ENCODE measurements at places on chromosomes 7 and 10.

- no peak for DNase-seq
Observed at GRCh38 chr10:75652146-75652740, 220.8 kb downstream of the LRMDA start.

DNA sequence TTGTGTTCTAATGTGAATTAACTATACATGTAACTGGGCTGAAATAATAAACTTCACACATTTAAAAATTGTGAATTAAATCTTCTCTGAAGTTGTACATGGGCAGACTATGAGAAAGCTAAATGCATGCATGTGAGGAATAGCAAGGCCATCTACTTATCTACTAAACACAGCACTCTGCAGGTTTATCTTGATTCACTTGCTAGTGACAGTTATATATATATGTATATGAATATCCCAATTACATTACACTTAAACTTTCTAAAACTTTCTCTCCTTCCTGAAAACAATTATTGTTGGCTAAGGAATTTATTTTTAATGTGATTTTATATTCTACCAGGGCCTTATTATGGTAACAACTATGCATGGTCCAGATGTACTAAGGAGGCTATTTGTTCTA, 5.1 kb upstream of the SP4 start:
- no peak for DNase-seq

- no peak for DNase-seq
Observed at GRCh38 chr10:27611236-27611635, 107.1 kb downstream of the RAB18 start.

GRCh38 chr7:25117226-25118047, 7.6 kb downstream of the CYCS start:
- DNase-seq = no peak

DNA sequence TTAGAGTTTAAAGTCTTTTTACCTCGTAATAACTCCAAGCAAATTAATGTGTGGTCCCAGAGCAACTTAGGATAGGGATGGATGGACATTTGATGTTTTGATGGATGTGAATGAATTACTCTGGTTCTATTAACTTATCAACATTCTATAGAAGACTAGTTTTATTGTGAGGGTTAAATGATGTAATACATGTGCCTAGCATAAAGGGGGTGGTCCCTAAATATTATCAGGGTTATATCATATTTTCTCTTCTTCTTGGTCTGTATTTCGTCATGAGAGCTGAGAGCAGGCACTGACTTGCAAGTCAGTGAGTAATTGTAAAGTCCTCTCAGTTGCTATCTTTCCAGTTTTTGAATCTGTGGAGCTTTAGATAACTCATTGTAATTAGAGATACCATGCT, 219.3 kb downstream of the GATA3 start:
- no peak for DNase-seq

- DNase-seq = no peak
Observed at GRCh38 chr7:66265566-66265965, 60.4 kb downstream of the TPST1 start.

- DNase-seq = no peak
Observed at GRCh38 chr7:134777908-134778580, 1.4 kb upstream of the CALD1 start.

- DNase-seq = no peak
Observed at GRCh38 chr10:70132098-70133029, at the start of gene AIFM2. AIFM2 (minus strand) TSS chr10:70132825; CDS start chr10:70124084, 8,741 bp downstream.

GRCh38 chr10:76178532-76179292, 747.3 kb downstream of the LRMDA start:
- no peak for DNase-seq

GRCh38 chr7:134692344-134692705, 45.7 kb downstream of the BPGM start:
- no peak for DNase-seq

- no peak for DNase-seq
Observed at GRCh38 chr10:124998624-124999291, 56.8 kb downstream of the ZRANB1 start.

- no peak for DNase-seq
Observed at GRCh38 chr7:29649876-29650275, 86.2 kb downstream of the PRR15 start.

DNA sequence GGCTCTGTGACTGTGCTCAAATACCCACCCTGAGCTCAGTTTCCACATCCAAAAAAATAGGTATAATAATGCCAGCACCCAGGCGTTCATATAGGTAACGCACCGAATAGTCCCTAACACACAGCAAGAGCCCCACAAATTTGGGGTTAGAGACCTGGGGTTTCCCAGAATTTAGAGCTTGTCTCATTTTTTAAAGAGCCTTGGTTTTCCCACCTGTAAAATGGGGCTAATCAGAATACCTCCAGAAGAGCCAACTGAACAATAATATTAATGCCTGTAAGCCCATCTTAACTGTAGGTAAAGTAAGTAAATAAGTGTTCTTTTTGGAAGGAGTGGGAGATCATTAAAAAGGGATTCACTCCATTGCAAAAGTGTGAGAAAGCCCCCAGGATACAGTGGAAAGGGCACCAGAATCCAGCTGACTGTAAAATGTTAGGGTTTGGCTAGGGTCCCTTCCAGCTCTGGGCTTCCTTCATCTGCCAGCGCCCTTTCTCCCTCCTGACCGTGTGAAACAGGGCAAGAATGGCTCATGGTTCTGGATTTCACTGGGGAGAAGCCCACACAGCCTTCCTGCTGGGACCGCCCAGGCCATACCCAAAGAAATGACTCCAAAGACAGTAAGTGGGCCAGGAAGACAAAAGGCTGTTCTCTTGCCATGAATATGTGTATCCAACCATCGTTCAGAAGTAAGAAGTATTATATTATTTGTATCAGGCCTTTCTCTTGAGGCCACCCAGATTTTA, 2.1 kb downstream of the MTURN start:
- no peak for DNase-seq

DNA sequence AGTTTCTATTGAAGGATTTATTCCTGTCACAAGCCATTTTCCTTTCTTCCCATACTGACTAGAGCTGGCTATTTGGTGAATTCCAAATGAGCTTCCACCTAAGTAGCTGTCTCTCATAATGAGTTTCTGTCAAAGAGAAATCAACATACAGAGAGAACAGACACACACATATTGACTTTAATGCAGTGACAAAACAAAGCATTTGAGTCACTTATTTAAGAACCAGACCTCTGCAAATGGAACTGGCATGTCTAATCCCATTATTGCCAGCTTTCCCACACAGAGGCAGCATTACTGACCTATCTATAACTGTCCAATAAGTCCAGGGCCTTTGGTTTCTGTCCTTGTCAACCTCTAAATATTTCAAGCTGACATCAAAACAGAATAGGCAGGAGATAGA, 179.3 kb upstream of the CSTF2T start:
- DNase-seq = no peak

DNA sequence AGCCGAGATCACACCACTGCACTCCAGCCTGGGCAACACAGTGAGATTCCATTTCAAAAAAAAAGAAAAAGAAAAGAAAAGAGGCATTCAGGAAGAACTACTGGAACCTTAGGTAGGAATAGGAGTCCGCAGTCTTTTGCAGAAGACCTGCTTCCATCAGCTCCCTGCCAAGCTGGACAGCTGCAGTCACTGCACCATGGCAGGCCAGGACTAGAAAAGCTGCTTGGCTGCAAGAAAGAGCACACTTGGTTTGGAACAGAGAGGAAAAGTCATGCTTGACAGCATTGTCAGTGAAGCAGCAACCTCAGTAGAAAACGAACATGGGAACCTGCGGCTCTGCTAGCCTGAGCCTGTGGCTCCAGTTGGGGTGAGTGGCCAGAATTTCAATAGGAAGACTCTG, 104.3 kb downstream of the MARCHF5 start:
- DNase-seq = no peak

- DNase-seq = no peak
Observed at GRCh38 chr7:986766-987751, 4.1 kb downstream of the CYP2W1 start.

DNA sequence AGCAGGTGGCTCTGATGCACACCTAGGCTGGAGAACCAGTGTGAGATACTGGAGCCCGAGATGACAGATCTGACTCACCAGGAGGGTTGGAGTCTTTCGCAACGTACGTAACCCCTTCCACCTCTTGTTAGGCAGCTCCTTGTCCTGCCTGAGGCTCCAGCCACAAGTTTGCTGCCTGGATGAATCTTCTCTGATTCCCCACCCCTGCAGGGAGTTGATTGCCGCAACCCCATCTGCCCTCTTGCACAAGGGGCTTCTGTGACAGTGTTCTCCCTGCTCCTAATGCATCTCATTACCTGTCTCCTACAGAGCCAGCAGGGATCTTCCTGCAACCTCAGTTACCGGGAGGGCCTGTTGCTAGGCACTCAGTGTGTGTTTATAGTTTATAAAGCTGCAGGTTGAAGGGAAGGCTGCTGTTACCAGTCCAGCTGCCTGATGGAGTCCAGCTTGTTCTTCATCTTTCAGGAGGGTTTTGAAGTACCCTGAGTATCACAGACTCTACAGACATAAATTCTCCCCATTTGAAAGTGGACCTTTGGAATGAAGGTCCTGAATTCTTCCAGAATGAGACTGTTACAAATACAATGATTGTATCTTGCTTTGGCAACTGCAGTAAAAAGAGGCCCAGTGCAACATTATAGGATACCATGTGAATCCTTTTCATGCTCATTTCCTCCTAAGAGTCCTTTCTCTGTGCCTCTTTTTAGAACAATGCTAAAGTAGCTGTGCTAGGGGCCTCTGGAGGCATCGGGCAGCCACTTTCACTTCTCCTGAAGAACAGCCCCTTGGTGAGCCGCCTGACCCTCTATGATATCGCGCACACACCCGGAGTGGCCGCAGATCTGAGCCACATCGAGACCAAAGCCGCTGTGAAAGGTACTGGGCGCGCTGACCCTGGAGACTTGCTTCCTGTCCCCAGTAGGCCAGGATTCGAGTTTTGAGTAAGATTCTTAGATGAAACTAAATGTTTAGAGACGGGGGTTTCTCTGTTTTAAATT, 6.5 kb downstream of the MDH2 start:
- no peak for DNase-seq

DNA sequence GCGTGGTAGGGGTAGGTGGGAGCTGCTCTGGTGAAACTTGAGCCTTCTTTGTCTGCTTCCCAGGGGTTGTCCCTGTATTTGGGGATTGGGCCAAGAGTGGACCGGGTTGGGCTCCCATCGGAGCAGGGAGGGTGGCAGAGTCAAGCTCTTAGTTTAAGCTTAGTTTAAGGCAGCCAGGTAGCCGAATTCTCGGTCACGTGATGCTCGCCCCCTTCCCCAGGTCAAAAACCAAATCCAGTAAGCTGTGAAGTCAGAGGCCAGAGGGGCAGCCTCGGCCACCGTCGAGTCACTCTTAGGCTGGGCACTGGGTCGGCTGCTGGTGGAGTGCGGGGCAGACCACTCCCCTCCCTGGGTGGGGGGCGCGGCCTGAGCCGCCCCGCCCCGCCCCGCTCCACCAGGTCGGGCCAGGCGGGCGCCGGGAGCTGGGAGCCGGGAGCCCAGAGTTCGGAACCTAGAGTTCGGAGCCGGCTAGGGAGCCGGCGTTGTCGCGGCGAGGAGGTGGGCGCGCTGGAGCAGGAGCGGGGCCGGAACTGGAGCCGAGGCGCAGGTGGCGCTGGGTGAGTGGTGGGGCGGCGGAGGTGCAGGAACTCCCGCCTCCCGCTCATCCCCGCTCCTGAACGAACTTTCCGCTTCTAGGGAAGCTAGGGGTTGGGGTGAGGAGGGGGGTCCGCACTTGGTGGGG, 2.8 kb upstream of the LZTS2 start:
- no peak for DNase-seq

All from central memory CD8-positive, alpha-beta T cell (primary cell).